Ammon's horn (tissue), 1 donor: ENCODE measurements at places on chromosomes 3 and 15.

DNA sequence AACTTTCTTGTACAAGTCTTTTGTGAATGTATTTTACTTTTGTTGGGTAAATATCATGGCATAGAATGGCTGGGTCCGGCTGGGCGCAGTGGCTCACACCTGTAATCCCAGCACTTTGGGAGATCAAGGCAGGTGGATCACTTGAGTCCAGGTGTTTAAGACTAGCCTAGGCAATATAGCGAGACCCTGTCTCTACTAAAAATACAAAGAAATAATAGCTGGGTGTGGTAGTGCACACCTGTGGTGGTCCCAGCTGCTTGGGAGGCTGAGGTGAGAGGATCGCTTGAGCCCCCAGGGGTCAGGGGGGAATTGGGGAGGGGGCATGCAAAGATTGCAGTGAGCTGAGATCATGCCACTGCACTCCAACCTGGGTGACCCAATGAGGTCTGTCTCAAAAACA, 52.9 kb downstream of the ANP32A start:
- no peak for DNase-seq

DNA sequence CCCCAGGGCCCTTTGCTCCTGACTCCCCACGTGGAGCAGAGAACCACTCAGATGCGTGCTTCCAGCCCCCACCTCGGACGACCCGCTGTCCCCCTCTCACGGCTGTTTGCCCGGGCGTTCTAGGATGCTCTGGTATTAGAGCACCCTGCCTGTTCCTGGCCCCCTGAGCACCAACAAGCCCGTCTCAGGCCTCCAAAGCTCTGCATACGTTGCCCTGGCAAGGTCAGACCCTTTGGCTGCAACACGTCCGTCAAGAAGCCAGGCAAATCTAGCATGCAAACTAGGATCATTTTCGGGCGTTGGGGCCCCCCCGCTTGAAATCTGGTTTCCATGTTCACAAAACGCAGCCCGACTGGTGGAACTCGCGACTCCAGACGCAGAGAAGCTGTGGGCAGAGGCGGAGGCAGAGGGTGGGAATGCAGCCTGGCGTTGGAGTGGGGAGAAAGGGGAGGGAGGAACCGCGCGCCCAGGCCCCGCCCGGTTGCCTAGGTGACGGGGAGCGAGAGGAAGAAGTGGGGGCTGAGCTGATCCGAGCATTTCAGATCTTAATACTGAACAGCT, 86.2 kb upstream of the PIAS1 start:
- DNase-seq, result peak; percentile 91

DNA sequence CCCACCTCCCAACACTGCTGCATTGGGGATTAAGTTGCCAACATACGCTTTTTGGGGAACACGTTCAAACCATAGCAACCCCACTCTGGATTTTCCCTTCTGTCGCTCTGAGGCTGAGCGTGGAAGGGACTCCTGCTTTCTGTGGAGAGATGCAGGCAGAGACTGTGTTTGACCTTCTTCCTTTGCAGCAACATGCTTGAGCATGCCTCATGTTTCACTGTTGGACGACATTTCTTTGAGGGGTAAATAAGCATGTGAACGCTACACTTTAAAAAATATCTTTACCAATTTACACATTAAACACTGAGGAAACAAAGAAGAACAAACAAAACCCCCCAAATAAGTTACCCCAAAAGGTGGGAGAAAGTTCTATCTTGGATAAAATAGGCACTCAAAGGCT, 14.2 kb upstream of the MAPK6 start:
- no peak for DNase-seq

- peak; percentile 23 for DNase-seq
Observed at GRCh38 chr15:80840182-80841130, 61.3 kb downstream of the CEMIP start.

GRCh38 chr3:12643724-12644123, 20.2 kb downstream of the RAF1 start:
- DNase-seq, result no peak

DNA sequence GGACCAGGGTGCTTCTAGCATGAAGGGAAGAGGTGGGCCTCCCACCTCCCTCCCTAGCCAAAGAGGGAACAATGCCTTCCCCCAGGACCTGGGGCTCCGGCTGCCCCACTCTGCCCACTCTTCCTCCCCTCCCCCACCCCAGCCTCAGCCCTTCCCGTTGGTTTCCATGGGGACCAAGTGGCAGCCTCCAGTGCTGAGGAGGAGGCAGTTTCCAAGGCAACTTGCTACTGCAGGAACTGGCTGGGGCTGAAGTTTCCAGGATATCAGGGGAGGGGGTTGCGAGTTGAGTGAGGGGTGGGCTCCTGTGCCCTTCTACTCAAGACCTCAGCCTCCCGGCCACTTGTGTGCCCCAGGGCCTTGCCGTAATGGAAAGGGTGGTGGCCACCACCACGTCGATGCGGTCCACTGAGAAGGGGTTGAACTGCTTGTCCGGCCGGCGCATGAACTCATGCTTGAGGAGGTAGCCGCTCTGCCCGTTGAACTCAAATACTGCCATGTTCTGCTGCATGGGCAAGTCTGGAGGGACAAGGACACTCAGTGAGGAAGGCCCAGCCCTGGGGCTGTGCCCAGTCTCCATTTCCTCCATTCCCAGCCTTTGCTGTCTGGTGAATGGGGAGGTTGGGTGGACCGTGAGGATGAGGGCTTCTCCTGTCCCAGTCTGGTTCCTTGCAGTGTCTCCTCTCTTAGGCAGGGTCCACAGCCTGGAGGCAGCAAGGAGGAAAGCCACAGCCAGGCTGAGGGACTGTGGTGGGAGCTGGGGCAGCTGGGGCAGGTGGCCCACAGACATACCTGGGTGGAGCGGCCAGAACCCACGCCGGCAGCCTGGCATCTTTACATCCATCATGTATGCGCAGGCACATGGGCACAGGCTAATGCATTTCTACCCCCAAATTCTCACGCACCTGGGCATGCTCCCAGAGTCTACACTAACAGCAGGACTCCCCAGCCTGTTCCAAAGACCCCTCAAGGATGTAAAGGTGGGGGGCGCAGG, 11.3 kb upstream of the ANKRD63 start:
- DNase-seq, result peak; percentile 68

DNA sequence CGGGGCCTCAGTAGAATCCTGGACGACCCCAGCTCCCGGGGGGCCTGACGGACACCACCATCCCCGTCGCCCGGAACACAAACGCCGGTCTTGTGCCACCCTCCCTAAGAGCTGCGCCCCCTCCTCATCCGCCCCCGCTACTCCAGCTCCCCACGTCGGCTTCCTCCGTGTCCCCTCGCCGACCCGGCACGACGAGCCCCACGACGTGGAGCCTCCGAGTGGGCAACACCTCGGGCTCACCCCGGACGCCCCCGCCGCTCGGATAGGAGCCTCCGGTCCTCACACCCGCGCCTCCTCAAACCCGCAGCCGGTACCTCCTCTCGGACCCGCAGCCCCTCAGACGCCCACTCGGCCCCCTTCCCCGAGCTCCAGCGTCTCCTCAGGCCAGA, 525 bp downstream of the NPTN start:
- DNase-seq, result peak; percentile 17

DNA sequence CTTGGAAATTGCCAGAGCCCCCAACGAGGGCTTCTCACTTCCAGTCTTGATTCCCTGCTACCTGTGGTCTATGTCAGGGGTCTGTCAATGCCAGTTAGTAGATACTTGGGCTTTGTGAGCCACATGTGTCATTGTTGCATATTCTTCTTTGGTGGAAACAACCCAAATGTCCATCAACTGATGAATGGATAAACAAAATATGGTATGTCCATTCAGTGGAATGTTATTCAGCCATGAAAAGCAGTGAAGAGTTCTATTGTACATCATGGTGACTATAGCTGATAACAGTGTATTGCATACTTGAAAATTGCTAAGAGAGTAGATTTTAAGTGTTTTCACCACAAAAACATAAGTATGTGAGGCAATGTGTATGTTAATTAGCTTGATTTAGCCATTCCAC, 288.1 kb downstream of the RPLP1 start:
- no peak for DNase-seq

GRCh38 chr15:41730543-41730942, 43.7 kb upstream of the MAPKBP1 start:
- no peak for DNase-seq

DNA sequence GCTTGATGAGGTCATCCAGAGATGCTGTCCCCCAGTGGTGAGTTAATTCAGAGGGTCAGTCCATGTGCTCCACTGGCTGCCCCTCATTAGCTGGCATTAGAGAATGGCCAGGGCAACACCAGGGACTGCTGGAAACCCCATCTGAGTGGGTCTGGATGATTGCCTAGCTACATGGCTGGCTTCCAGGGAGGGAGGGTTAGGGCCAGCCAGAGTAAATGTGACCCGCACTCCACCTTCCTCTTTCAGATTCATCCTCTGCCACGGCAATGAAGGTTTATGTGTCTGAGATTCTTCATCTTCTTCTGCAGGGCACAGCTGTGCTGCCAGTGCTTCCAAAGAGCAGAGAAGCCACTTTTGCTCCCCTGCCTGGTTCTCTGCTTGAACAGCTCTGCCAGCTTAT, 391.9 kb downstream of the OCA2 start:
- DNase-seq, result no peak

- no peak for DNase-seq
Observed at GRCh38 chr3:133479895-133480669, 80.2 kb downstream of the BFSP2 start.

DNA sequence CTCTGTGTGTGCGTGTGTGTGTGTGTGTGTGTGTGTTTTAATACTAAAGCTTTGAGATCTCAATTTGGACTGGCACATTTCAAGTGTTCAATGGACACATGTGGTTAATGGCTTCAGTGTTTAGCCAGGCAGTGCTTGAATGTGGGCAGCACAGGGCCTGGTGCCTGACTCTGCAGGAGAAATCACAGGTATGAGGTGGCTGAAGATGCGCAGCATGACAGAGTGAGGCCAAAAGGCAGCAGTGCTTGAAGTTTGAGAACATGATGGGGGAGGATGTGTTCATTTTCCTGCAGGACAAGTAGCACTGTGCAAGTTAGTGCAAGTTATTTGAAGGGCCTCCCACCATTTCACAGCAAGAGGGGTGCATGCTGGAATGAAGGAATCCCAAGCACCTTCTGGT, 620.5 kb upstream of the TBL1XR1 start:
- DNase-seq, result no peak

GRCh38 chr3:113773381-113773780, 26.5 kb downstream of the ATP6V1A start:
- no peak for DNase-seq

DNA sequence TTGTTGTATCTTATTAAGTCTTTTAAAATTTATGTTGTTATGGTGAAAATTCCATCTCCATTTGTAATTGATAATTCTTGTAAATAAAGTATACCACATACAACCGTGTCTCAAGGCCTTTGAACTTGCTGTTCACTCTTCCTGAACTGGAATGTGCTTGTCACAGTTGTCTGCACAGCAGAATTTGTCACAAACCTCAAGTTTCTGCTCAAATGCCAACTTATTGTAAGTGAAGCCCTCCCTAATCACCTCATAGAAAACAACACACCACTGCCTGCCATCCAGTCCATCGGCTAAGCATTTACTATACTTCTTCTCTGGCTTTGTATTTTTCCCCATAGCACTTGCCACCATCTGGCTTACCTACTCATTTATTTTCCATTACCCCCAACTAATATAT, 192.3 kb downstream of the THRB start:
- DNase-seq, result no peak

GRCh38 chr3:150064971-150065370, 94.3 kb upstream of the PFN2 start:
- no peak for DNase-seq

GRCh38 chr3:171758109-171758508, 52.2 kb downstream of the PLD1 start:
- DNase-seq, result no peak

GRCh38 chr15:37638691-37639090, 295.7 kb upstream of the TMCO5A start:
- DNase-seq, result no peak

- DNase-seq, result no peak
Observed at GRCh38 chr15:58519516-58519915, 87.7 kb downstream of the LIPC start.

DNA sequence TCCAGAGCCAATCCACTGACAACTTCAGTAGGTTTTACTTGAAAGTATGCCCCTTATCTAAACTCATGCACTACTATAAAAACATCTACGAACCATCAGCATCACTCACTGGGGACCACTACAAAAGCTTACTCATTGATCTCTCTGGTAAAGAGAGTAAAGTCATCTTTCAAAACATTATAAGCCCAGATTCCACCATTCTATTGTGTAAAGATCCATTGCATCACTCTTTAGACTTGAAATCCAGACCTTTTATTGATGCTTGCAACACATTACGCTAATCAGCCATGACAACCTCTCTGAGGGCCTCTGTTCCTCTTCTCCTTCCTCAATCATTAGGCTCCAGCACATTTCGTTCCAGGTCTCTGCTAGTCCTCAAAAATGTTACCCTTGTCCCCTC, 248.9 kb upstream of the WNT5A start:
- no peak for DNase-seq

DNA sequence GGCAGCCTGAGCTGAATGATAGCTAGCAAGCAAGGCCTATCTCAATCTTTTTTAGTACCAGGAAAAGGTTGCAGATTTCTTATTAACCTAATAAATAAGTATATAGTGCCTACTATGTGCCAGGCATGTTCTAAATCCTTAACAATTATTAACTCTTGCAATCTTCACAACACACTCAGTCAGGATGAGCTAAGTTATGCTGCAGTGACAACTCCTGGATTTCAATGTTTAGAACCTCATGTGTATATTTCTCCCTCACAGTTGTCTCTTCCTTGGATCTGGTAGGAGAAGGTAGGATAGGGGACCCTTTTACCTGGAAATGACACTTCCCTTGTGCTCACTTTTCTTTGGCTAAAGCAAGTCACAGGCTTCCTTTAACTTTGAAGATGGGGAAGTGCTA, 39.3 kb upstream of the MAGI1 start:
- no peak for DNase-seq

DNA sequence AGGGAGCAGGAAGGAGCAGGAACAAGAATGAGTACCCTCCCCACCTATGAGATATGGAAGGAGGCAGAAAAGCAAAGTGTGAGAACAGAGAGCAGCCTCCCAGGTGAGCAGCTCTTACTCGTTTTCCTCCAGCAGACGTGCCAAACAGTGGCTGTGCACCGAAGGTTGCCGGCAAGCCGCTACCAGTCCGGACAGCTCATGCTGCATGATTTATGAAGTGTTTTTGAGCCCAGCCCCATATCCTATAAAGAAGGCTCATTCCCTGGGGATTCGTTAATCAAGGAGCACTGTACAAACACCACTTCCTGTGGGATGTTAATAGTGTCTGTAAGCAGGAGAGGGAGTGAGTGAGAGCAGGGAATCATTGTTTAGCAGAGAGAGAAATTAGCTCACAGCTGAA, 118.3 kb upstream of the FOXB1 start:
- DNase-seq, result peak; percentile 5

- no peak for DNase-seq
Observed at GRCh38 chr3:46908294-46908985, 30.9 kb downstream of the PTH1R start.

- DNase-seq, result peak; percentile 40
Observed at GRCh38 chr15:64897345-64897985, 14.2 kb upstream of the ANKDD1A start.

- peak; percentile 13 for DNase-seq
Observed at GRCh38 chr3:149658744-149659497, 1.1 kb upstream of the WWTR1 start.

DNA sequence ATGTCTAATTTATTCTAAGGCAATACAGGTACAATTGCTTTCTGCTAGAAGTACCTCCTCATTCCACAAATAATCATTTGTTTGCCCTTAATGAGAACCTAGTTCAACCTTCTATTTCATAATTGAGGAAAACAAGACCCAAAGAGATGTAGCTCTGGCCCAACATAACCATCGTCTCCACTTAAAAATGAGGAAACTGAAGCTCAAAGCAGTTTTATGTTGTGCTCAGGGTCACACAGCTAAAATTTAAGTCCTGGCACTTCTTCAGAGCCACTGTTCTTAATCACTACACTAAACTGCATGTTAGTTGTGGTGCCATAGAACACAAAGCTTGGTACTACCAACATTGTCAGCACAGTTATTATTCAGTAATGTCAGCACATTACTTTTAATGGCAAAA, 108.0 kb downstream of the SERPINI1 start:
- no peak for DNase-seq
